DMS79 (cell line): ENCODE measurements at places on chromosomes 7 and 10.

DNA sequence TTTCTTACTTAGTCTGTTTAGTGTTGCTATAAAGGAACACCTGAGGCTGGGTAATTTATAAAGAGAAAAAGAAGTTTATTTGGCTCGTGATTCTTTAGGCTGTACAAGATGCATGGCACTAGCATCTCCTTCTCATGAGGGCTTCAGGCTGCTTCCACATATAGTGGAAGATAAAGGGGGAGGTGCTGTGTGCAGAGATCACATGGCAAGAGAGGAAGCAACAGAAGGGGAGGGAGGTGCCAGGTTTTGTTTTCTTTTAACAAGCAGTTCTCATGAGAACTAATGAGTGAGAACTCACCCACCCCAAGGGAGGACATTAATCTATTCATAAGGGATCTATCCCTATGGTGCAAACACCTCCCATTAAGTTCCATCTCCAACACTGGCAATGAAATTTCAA, 17.3 kb downstream of the CYP2E1 start:
- no peak for DNase-seq

- DNase-seq: peak; percentile 20
These were observed at the start of gene BMPER for GRCh38 chr7:33905389-33906032. BMPER (plus strand) TSS chr7:33905539; CDS start chr7:33905614, 75 bp downstream.

DNA sequence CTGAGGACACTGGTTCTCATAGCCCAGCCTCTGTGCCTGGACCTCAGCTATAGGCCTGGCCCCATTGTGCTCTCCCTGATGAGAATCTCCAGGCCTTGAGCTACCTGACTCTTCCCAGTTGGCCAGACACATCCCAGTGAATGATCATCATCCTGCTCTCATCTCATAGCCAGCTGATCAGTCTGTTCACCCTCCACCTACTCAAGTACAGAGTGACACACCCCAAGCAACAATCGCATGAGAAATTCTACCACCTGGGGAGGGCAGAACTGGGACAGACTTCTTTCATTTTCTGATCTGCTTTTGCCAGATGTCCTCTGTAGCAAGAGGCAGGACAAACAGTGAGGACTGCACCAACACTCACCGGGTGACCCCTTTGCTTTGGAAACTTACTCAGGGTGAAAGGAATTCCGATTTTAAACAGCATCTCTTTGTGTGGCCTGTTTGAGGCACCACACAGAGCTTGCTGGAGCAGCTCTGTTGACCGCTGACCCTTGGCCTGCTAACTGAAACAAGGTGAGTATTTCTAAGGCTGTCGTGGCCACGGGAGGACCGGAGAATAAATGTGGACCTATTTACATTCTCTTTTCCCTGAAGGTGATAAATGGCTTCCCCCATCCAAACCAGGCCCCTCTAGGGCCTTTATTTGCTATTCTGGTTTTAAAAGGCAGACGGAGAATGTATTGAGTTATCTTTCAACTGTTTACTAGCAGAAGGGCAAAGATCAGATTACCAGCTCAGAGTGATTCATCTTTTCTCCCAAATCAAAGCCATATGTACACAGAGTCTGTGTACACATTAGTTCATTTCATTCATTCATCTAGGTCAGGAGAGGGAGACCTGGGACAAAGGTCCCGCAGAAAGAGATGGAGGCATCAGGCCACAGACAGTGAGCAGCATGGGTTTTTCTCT, 181.4 kb upstream of the TNS3 start:
- no peak for DNase-seq

- no peak for DNase-seq
These were observed 178.1 kb upstream of the GALNT17 start for GRCh38 chr7:70953796-70954195.

DNA sequence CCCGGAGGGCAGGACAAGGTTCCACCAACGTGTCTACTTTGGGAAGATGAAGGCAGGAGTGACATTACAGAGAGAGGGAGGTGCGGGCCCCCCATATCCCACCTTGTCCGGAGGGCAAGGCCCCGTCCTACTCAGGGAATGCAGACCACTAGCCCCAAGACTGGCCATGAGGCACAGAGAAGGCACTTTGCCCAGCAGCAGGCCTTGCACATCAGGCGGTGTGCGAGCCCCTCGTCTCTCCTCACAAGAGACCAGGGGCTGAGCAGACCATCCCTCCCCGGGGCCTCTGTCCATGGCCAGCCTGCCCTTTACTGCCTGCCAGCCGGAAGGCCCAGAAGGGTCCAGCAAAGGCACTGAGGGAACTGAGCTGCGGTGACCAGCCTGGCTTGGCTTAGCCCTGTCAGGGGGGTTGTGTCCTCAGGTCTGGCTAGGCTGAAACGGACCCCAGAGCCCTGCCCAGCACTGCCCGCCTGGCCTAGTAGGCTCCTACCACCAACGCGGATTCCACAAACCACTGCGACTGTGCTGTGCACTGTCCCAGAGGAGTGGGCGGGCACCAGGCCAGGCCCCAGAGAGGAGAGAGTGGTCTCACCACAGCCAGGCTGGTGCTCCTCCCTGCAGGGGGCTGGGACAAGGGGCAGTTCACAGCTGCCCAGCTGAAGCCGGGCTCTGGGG, 16.7 kb downstream of the CAMK2B start:
- DNase-seq: no peak

DNA sequence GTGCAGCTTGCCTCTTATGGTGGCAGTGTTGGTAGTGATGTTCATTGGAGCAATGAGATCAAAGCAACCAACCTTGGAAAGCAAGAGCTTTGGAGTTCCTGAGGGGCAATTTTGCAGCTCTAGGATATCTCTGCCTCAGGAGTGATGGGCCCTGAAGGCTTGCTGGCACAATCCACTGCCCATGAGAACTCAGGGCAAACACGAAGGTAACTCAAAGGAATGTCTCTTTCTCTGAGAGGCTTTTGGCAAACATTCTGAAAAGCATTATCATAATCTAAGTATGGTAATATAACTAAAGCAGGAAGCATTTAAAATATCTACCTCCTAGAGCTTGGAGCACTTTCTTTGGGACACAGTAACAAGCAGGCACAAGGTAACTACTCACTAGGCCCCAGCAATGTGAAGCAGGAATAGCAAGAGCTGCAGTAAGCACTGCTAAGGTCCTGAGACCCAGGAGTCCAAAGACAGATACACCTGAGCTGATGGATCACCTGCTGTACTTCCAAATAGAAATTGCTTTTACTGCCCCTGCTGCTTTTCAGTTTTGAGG, 103.1 kb downstream of the NRF1 start:
- no peak for DNase-seq

- no peak for DNase-seq
These were observed 98.1 kb downstream of the PPP1R17 start for GRCh38 chr7:31785101-31785500.

DNA sequence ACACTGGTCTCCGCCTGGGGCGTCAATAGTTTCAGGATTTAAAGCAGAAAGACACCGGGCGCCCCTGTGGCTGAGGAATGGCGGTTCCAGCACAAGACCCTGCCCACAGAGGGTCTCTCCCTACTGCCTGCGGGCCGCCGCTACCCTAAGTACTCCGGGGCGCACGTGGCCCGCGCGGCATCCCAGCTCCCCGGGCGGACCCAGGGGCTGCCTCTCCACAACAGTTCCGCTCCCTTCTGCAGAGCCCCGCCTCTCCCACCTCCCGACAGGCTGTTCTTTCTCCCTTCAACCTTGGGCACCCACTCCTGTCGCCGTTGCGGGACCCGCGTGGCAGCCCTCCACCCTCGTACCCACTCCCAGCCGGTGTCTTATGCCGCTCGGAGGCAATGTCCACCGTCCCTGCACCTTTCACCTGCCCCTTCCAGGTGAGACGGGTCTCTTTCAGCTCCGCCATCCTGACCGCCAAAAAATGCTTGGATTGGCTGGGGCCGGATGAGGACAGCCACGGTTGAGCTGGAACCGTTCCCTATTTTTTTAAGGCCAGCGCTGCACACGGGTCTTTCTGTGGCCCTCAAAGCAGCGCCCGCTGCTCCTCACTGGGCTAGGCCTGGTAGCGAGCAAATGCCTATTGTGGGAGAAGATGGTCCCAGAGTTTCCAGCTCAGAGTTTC, 1.6 kb upstream of the NKX2-3 start:
- DNase-seq: no peak

DNA sequence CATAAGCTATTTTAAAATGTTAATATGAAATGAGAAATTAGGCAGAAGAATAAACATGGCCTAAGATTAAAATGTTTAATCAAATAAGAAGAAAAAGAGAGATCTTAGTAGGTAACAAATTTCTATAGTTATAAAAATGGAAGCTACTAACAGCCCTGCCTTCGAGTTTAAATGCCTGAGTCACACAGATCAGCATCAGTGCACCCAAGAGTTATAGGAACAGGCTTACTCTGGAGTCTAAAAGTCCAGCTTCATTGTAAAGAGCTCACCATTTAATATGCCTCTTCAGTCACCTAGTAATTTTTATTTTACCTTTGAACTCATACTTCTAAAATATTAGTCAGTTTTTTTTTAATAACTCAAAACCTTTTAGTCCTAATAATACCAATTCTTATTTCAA, 52.6 kb downstream of the BRI3 start:
- no peak for DNase-seq

DNA sequence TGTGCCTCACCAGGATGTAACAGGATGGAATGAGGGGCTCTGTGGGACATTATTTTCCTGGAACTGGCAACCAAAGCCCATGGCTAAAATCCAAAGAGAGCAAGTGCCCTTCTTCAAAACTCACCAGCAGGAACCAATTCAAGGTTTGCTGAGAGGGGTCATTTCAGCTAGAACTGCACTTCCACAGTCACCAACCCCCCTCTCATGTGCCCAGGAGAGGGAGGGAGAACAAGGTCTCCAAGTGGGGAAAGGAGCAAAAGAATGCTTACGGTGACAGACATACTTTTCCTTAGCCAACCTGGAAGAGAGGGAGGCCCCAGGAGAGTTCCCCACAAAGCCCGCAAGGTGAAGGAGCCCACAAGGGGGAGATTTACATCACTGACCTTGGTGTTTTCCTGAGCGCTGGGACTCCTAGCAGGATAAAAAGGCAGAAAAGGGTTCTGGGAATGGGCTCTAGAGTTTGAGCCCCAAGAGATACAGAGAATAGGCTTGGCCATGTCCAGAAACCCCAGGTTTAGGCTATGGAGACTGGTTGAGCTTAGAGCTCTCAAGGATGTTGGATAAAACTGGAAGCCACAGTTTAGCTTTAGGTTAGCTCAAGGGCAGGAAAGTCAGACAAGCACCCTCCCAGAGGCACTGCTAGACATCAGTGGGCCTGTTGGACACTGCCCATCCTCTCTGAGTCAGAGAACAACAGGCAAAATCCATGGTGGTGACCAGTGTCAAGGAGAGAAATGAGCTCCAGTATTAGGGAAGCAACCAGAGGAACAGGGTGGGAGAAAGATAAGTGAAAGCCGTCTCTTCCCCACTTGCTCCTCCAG, 63.9 kb upstream of the GHITM start:
- no peak for DNase-seq

- no peak for DNase-seq
These were observed 287.8 kb downstream of the GALNT17 start for GRCh38 chr7:71419546-71420337.

DNA sequence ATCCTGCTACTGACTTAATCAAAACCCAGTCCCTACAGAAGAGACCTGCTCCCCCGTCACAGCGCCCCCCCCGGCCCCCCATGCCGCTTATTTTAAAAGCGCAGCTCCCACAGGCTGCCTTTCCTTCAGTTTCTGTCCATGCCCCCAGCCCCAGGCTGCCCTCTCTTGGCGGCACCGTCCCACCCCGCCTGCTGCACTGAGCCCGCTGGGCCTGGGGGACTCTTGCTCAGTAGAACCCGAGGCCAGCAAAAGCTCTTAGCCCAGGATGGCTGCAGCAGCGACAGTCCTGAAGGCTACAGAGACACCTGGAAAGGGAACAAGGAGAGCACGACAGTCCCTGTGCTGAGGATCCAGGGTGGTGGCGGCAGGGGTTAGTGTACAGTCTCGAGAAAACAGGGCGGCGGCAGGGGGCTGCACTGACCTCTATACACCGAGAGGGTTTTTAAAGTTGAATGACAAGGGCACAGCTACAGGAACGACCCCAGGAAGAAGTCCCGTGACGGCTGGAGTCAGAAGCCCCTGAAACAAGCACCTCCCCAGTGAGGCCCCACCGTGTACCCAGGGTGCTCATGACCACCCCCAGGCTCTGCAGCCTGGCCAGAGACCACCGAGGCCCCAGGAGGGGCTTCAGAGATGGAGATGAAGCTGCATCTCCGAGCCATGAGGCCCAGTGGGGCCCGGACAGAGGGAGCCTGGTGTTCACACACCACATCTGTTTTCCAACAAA, 54.4 kb downstream of the ZRANB1 start:
- no peak for DNase-seq

DNA sequence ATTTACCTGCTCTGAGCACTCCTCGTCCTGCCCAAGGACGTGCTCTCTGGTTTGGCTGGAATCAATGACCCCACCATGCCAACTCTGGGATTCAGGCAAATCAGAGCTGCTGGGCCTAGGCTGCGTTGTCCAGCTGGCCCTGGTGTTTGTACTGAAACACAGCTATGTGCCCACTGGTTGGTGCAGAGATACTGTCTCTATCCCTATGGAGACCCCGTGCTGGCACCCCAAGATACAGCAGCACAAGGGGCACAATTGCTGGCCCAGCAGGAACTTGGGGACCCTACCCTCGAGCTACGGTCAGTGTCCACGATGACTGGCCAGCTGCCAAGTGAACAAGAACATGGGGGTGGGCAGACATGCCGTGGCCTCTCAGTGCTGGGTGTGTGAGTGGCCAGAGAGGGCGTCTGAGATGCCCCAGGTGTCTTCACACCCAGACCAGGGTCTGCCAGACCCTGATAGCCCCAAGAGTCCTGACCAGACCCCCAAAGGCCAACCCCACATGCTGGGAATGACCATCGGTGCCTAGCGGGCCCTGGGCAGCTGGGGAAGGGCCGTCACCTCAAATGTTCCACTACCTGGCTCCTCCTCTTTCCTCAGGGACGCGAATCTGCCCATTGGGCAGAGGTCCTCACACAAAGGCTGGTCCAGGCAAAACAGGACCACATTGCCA, 79.3 kb upstream of the ZNF479 start:
- no peak for DNase-seq

DNA sequence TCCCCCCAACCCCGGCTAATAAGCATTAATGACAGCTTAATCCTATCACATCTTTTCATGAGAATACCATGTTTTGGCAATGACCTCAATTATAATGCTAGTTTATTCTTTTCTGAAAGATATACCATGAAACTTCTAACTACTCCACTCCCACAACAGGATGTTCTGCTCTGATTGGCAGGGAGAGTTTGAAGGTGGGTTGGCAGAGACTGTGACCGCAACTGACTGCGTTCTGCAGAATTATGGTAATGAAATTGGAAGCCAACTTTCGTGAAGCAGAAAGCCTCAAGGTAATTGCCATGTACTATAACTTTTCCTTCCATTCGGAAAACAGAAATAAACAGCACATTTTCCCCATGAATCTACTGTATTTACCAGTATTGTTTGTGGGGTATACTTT, 288.2 kb upstream of the SEMA3D start:
- DNase-seq: no peak

- no peak for DNase-seq
These were observed 19.9 kb upstream of the INSYN2A start for GRCh38 chr10:127216274-127216673.

GRCh38 chr10:61941202-61941681, 39.7 kb downstream of the ARID5B start:
- DNase-seq: no peak

DNA sequence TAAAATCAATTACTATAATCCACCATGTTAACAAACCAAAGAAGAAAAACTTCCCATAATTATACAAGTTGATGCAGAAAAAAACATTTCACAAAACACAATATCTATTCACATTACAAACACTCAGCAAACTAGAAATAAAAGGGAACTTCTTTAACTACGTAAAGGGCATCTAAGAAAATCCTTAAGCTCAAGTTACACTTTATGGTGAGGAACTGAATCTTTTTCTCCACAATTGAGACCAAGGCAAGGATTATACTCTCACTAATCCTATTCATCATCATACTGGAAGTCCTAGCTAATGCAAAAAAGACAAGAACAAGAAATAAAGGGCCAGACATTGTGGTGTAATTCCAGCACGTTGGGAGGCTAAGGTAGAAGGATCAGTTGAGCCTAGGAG, 159.9 kb downstream of the ZNF365 start:
- no peak for DNase-seq
